ENCODE measurements at places on chromosomes 4 and X.

- no peak for DNase-seq
Observed at GRCh38 chrX:133546441-133546840, 131.2 kb upstream of the GPC4 start.

GRCh38 chr4:119046263-119046662 is 89.4 kb upstream of the MYOZ2 start:
- peak; percentile 90 for DNase-seq

DNA sequence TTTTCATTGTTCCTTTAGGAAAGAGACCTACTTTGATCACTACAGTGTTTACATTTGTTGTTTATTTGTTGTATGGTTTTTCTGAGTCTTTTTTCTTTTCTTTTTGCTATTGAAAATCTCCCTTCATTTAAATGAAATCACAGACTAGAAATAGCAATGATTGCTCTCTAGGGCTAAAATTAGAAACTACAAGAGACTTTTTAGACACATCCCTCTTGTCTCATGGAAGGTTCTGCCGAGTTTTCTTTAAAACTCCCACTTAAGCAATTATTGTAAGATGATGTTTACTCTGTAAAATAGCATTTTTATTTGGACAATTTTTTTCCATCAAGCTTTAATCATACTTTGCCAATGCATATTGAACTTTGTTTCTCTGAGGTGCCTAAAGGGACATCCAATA is 136.6 kb downstream of the PALLD start:
- DNase-seq = no peak

- no peak for DNase-seq
Observed at GRCh38 chr4:107279733-107280132, 243.6 kb upstream of the DKK2 start.

GRCh38 chr4:150855981-150856510 is 159.0 kb downstream of the LRBA start:
- no peak for DNase-seq

GRCh38 chrX:129310000-129310399 is 213.3 kb downstream of the SMARCA1 start:
- DNase-seq = no peak

DNA sequence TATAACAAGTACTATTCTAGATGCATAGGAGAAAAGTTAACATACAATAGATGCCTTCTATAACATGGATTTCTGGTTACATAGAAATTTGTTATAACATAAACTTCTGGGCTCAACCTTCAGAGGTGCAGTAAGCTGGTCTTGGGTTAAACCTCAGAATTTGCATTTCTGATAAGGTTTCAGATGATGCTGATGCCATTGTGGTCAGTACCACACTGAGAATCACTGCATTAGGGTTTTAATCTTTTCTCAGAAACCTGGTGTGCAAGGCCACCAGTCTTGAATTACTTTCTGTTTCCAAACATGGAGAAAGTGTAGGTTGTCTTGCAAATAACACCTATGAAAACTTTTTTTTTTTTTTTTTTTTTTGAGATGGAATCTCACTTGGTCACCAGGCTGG is 146.2 kb downstream of the SPOCK3 start:
- DNase-seq = no peak

GRCh38 chrX:16239211-16239610 is 71.9 kb downstream of the MAGEB17 start:
- DNase-seq = no peak

DNA sequence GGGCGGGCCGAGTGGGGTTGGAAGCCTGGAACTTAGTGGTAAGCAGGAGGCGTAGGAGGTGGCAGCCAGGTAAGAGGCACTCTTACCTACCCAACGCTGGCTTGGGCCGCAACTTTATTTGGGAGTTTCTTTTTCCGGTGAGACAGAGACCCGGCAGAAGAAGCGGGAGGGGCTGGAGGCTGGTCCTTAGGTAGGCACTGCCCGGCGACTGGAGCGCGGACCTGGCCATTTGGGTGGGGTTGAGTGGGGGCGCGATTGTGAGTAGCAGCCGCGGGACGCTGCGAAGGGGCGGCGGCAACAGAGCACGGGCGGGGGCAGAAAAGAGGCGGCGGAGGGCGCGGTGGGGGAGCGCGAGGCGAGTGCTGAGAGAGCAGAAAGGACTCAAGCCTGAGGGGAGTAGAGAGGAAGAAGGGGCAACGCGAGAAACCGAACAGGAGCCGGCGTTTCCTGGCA is 334 bp upstream of the POU4F2 start:
- no peak for DNase-seq

Measured in cardiac septum (tissue), 1 donor.